ENCODE measurements at places on chromosomes 6 and 20.

DNA sequence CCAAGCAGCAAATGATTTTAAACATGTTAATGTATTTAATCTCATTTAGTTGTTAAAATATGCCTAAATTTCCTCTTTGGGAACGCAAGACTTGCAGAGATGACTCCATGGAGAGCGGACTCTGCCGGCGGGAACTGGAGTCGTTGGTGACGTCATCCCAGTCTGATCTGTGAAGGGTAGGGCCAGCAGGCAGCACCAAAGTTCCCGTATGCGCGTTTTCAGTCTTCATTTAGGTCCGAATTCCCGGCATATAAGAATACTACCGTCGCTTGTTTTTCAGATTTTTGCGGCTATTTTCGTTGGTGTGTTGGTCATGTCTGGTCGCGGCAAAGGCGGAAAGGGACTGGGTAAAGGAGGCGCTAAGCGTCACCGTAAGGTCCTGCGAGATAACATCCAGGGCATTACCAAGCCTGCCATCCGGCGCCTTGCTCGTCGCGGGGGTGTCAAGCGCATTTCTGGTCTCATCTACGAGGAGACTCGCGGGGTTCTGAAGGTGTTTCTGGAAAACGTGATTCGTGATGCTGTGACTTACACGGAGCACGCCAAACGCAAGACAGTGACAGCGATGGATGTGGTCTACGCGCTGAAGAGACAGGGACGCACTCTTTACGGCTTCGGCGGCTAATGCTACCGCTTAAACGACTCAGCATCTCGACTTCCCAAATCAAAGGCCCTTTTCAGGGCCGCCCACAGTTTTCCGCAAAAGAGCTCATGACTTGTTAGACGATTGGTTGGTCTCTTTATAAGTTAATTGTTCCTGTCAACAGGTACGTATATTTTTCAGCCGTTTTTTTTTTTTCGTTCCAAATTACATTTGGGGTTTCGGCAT lies 117.3 kb downstream of the HFE start:
- peak; percentile 75 for DNase-seq

DNA sequence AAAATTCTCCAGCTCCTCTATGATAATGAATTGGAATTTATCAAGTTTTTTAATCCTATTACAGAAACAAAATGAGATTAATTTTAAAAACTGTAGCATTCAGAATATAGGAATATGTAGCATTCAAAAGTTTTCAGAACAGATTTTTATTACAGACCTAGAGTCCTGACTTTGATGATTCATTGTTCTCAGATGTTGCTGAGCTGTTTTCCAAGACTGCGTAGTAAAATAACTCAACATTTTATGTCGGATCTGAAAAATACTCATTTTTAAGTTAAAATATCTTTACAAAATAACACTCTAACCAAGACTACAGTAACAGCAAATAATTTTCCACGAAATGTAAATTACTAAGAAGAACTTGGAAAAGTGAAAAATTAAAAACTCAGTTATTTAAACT lies 67.1 kb downstream of the SYCP2 start:
- DNase-seq, result no peak

DNA sequence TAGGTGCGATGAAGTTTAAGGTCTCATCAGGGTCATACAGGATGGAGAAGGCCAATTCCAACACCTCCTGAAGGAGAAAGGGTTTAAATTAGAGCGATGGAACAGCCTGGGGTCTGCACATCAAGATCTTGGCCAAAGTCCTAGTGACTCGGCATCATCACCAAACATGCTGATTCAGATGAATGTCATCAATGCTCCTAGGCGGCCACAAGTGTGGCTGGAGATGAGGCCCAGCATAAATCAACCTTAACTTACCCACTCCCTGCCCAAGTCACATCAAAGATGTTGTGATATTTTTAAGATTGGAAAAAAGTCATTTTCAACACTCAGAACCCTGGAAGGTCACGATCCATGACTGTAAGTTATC lies 37.5 kb downstream of the ELMO2 start:
- no peak for DNase-seq

DNA sequence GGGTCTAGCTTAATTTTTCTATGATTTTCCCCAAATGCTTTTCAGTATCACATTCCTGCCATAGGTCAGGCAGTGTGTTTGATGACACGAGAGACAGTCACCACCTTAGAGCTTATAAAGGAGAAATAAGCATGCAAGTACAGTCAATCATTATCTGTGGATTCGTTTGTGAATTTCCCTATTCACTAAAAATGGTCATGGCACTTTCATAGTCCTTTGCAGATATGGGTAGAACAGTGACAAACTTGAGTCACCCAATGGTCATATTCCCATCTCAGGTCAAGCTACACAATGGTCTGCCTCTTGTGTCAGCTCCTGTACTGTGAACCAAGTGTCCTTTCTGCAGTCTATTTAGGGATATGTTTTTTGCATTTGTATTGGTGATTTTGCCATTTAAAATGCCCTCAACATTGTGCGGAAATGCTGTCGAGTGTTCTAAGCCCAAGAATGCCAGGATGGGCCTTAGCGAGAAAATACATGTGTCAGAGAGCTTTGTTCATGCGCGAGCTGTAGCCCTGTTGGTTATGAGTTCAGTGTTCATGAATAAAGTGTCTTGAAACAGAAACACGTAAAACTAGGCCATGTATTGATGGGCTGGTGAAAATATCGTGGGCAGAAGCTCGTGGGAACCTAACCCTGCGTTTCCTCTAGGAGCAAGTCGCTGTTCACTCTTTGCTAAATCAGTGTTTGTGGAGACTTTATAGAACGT lies 19.8 kb downstream of the SUMO4 start:
- no peak for DNase-seq

GRCh38 chr6:61649845-61650244 lies 636.2 kb downstream of the KHDRBS2 start:
- DNase-seq, result no peak

DNA sequence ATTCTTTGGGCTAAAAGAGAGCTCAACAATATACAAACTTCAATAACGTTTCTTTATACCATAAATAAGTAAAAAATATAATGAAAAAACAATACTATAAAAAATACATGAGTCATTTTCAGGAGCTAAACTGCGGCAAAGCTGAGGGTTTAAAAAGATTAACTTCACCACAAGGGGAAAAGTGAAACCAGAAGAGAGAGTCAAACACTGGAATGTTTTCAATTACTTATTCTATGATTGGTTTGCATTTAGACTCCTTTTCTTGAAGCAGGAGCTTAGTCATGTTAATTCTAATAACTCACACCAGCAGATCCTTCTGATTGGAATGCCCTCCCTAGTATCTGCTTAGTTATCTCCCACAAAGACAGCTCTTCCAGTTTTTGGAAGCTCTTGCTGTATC lies 627.3 kb downstream of the UTRN start:
- DNase-seq, result no peak

DNA sequence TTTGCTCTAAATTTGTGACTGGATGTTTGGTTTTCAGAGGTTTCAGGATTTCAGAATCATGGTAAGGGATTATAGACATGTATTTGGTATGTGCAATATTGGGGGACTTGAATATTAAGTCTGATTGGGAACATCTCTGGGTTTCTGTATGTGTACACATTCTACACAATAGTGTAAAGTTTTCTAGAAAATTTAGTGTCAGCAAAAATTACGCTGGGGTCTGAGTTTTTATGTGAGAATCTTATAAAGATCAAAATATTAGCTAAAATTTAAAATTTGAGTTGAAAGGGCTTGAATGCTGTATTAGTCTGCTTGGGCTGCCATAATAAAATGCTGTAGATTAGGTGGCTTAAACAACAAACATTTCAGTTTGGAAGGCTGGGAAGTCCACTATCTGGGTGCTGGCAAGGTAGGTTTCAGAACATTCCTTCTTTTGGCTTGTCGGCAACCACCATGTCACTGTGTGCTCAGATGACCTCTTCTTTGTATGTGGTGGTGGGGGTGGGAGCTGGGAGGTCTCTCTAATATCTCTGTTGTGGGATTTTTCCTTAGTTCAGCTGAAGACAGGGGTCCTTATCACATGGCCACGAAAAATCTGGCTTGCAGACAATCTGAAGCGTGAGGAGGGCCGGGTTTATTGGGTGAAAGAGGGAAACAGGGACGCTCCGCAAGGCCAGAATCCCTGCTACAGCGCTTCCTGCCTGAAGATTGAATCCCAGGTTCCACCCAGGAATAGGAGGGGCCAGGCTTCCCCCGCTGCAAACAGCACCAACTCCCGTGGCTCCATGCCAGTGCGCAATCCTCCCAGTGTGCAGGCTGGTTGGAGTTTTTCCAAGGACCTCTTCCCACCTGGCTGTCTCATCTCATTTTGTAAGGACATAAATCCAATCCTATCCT lies 299.7 kb downstream of the PLCB1 start:
- no peak for DNase-seq

GRCh38 chr20:7361321-7361720 lies 578.9 kb downstream of the HAO1 start:
- DNase-seq, result no peak

- no peak for DNase-seq
Measured at GRCh38 chr20:40442181-40442963, 246.7 kb downstream of the MAFB start.

DNA sequence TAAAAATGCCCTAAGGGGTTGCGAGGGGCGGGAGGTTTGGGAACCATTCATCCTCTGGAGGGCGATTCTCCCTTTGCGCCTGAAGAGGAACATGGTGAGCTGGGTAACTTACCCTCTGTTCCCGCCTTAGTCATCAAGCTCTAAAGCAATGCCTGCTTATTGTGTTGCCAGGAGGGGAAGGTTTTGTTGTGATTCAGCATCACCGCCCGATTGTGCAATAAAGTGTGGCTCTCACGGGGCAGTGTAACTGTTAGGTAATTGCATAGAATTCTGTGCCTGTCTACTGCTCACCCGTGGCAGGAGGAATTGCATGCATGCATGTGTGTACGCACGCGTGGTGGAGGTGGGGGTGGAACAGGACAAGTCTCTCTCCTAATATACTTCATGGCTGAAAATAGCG lies 95.5 kb upstream of the AGPAT4 start:
- DNase-seq, result no peak

DNA sequence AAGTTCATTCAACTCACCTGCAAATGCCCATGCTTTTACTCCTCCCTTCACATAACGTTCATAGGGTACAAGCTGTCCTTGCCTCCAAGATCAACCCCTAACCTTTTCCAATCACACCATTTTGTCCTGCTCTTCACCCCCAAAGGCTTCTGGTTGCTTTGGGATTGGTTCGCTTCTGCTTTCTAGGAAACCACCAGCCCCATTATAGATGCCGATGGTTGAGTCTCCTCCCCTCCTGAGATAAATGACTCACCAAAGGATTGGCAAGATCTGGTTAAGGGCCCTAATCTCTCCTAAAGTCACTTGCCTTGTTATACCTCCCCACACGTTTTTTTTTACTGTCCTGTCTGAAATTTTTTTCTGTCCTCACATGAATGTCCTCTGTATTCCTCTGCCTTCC lies 311.4 kb downstream of the HACE1 start:
- no peak for DNase-seq

DNA sequence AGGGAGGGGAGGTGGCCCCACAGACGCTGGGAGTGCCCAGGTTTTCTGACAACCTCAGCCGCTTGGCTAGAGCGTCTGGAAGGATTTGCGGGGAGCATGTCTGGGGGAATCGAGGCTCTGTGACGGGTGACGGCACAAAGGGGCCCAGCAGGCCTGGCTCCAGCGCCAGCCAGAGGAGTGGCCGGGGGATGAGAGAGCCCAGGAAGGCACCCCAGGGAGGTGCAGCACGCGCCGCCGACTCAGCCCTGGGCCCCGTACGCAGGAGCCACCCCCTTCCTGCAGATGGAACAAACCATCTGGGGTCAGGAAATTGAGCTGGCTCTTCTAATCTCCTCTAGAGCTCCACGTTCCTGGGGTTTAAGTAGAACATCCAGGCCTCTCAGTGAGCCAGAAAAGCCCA lies 5.9 kb upstream of the SLCO4A1 start:
- DNase-seq, result no peak

DNA sequence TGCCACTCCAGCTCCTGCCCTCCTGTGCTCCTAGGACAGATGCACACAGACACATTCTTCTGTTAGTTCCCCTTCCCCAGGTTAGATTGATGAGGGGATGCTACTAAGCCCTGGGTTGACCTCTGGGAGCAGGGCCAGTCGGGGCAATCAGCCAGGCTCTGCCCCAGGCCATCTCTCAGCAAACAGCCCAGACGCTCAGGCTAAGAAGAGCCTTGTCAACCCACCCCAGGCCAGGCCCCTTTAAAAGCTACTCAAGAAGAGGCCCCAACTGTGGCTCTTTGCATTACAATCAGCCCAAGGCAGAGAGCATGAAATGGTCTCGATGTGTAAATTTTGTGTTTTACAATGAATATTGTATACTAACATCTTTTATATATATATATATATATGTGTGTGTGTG lies 107.4 kb downstream of the TFAP2A start:
- DNase-seq, result no peak

DNA sequence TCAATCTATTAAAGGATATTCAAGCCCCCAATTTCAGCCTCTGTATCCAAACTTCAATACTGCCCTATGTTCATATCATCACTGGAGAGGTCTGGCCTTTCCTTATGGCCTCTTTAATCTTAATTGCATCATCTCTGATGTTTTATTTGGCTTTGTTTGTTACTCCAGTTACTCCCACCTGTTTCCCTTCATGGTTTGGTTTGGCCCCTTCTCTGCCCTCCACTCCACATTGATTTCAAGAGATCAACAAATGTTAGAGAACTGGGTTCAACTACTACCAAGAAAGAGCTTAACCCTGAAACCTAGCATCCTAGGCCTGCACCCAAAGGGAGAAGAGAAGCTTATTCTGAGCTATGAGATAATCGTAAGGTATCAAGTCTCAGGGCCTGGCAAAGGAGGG lies 221.6 kb downstream of the LAMA2 start:
- DNase-seq, result no peak

Measured in stimulated activated CD4-positive, alpha-beta T cell treated with anti-CD3 and anti-CD28 coated beads, Interleukin-2, amount 100 ng/mL, for 24 hours (primary cell).